ENCODE measurements at places on chromosomes 4 and X. TPM values are rescaled to one million over a fixed set of nuclear protein-coding genes. Genes with fewer than 3 reads are reported as not detected.

STK26 gene
- 2.8 TPM for total RNA-seq

SLC25A14 gene
- 8.0 TPM for total RNA-seq

ATOH1 gene
- total RNA-seq, result not detected

CT45A2 gene
- total RNA-seq, result not detected

SYNPO2 gene
- 40.1 TPM for total RNA-seq

DCHS2 gene
- under 0.01 TPM for total RNA-seq

CXCL3 gene
- total RNA-seq, result 2.5 TPM

DCLK2 gene
- total RNA-seq, result 14.0 TPM

GPR50 gene
- not detected for total RNA-seq

ALB gene
- not detected for total RNA-seq

SPOCK3 gene
- total RNA-seq, result under 0.01 TPM

SULT1B1 gene
- total RNA-seq, result not detected

NWD2 gene
- not detected for total RNA-seq

TMEM255A gene
- under 0.01 TPM for total RNA-seq

NAP1L2 gene
- total RNA-seq, result 3.6 TPM

IL3RA gene
- not detected for total RNA-seq

FRMD7 gene
- total RNA-seq, result 0.26 TPM

PPBP gene
- not detected for total RNA-seq

SRPK3 gene
- 0.51 TPM for total RNA-seq

UGT2A3 gene
- total RNA-seq, result not detected

ALPK1 gene
- 50.2 TPM for total RNA-seq

MAGEE2 gene
- not detected for total RNA-seq

F9 gene
- total RNA-seq, result not detected

ACSL4 gene
- 678 TPM for total RNA-seq

AASDH gene
- 24.6 TPM for total RNA-seq

USP17L25 gene
- total RNA-seq, result not detected

YIPF7 gene
- not detected for total RNA-seq

ETFDH gene
- total RNA-seq, result 35.7 TPM

Data from fibroblast of lung (primary cell).